CD14-positive monocyte (primary cell): ENCODE measurements at places on chromosomes 1 and 21. TPM values are rescaled to one million over a fixed set of nuclear protein-coding genes. Genes with fewer than 3 reads are reported as not detected.

DNA sequence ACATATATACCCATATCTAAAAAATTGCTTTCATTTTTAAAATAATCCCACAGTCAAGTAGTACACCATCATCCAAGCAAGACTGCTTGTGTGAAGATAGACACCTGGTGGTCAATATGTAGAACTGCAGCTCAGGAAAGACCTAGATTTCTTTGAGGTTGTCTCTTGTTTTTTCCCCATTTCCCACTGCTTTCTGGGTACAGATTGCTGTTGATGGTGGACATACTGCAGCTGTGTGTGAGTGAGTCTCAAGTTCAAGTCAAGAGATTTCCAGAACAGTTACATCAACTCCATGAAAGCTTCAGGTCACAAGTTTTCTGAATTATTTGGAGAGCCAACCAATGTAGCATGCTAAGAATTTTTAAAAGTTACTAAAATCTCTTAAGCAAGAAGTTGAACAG lies 306.4 kb downstream of the DUSP10 start:
- no peaks in the 10 kb centered on the region for H3K36me3 ChIP-seq
- no peaks in the 10 kb centered on the region for H3K27me3 ChIP-seq
- peaks cover 5% of the 10 kb centered on the region for H3K4me1 ChIP-seq
- H3K27ac ChIP-seq: no peak overlapping the region
- peak; percentile 60 for DNase-seq
- H3K4me3 ChIP-seq: no peak overlapping the region

- H3K27me3 ChIP-seq: no peaks in the 10 kb centered on the region
- H3K36me3 ChIP-seq: peaks cover 47% of the 10 kb centered on the region
- no peak overlapping the region for H3K4me3 ChIP-seq
- peaks cover 12% of the 10 kb centered on the region for H3K4me1 ChIP-seq
Measured at GRCh38 chr21:33914188-33914587, 1.4 kb downstream of the ATP5PO start.

DNA sequence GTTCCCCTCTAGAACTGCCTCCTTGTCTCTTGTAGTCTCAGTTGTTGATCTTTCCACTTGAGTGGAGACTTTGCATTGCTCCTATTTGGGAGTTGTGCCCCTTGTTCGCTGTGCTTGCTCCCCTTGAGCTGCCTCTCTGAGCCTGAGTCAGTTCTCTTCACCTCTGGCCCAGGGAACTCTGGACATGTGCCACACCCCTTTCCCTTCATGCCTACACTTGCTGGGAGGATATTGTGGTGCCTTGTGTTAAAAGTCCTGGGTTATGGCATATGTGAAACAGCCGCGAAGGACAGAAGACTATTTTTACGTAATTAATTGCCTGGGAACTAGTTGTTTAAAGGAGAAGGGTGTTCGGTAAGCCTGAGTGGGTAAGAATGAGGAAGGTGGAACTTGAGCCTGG lies 32.2 kb upstream of the RPTN start:
- H3K4me3 ChIP-seq: no peak overlapping the region
- H3K4me1 ChIP-seq: peaks cover 15% of the 10 kb centered on the region
- no peak overlapping the region for H3K27ac ChIP-seq
- DNase-seq: no peak

- no peak for DNase-seq
- H3K4me1 ChIP-seq: peaks cover 38% of the 10 kb centered on the region
- no peak overlapping the region for H3K4me3 ChIP-seq
- H3K27me3 ChIP-seq: peaks cover 4% of the 10 kb centered on the region
- H3K27ac ChIP-seq: peak overlapping the region; percentile 88
- H3K36me3 ChIP-seq: no peaks in the 10 kb centered on the region
Measured at GRCh38 chr1:115829947-115830346, 11.0 kb downstream of the NHLH2 start.

KRTAP13-2 gene
- not detected for polyA plus RNA-seq

DNA sequence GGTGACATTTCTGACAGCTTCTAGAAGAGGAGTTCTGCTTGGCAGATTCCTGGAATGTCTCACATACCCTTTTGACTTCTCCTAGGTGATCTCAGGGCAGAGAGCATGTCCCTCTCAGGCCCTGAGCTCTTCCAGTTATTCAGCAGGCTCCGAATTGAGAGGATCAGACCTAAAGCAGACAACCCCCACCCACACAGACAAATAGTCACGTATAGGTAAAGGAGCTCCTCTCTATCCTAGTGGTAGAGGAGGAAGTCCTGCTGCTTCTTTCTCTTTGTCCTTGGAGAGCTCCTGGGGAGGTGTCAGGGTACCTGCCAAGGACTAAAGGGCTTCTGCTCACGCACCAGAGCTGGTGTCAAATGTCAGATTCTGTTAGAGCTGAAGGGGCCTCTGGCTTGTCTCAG lies 128.1 kb downstream of the IER5 start:
- no peak overlapping the region for H3K4me3 ChIP-seq
- H3K4me1 ChIP-seq: no peaks in the 10 kb centered on the region
- no peaks in the 10 kb centered on the region for H3K27me3 ChIP-seq
- H3K36me3 ChIP-seq: no peaks in the 10 kb centered on the region
- no peak for DNase-seq
